ENCODE measurements at places on chromosomes 7 and 10.

DNA sequence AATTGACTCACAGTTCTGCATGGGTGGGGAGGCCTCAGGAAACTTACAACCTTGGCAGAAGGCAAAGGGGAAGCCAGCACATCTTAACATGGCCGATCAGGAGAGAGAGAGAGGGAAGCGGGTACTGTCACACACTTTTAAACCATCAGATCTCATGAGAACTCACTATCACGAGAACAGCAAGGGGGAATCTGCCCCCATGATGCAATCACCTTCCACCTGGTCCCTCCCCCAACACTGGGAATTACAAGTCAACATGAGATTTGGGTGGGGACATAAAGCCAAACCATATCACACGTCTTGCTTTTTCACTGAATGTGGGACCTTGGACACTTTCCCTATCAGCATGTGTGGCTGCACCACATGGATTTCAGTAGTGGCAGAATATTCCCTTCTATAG is 9.0 kb upstream of the AKR1E2 start:
- DNase-seq: no peak

GRCh38 chr7:4842319-4843064 is 19.3 kb downstream of the PAPOLB start:
- DNase-seq: no peak

GRCh38 chr10:4834898-4835405 is 8.9 kb downstream of the AKR1E2 start:
- DNase-seq: no peak

DNA sequence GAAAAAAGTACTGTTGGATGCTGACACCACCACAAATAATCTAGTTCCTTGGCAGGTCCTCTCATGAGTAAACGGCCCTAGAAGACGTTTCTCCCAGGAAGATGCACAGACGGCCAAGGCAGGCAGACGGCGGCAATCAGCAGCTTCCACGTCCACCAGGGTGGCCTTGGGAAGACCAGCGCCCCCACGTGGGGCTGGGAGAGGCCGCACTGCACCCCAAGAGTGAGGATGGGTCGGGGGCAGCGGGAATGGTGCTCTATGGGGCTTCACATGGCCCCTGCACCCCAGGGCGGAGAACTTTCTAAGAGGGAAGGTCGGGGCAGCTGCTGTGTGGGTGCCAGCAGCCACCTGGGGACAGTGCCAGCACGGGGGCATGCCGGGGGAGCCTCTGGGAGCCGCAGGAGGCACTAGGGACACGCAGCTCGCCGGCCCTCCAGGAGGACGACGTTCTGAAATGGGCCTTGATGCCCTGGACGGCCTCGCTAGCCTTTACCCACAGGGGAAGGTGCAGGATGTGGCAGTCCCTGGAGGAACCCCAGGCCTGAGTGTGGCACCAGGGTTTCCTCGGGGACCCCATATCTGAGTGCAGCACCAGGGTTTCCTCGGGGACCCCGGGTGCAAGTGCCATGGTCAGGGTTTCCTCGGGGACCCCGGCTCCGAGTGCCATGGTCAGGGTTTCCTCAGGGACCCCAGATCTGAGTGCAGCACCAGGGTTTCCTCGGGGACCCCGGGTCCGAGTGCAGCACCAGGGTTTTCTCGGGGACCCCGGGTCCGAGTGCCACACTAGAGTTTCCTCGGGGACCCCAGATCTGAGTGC is 539.9 kb downstream of the DNAJB6 start:
- DNase-seq: no peak

DNA sequence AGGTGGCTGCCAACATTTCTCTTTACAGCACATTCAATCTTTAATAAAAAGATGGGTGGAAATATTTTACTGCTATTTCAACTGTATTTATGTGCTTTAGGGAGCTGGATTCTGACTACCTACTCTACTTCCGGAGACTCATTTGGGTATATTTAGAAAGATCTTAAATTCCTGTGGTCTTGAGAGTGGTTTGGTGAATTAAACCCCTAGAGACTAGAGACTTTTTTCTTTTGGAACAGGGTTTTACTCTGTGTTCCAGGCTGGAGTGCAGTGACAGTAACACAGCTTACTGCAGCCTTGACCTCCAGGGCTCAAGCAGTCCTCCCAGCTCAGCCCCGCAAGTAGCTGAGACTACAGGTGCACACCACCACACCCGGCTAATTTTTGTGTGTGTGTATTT is 79.0 kb upstream of the HABP2 start:
- no peak for DNase-seq

GRCh38 chr7:131605280-131605878 is 49.0 kb upstream of the PODXL start:
- no peak for DNase-seq

DNA sequence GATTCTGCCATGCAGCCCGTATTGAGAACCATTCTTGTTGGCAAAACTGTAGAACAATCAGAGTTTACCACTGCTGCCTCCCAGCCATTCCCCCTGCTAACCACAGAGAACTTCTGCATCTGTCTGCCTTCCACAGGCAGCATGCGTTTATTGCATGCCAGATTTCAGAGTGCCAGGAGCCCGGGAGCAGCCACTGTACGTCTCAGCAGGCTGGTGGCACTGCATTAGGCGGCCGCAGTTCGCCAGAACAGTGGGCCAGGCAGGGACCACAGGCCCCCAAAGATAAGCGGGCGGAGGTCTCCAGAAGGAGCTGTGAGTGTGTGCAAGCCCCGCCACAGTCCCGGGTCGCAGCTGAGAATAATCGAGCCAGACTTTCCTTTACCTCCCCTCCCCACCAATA is 31.8 kb downstream of the ZNF467 start:
- no peak for DNase-seq

- no peak for DNase-seq
Measured at GRCh38 chr10:28331841-28332240, 29.0 kb upstream of the MPP7 start.

DNA sequence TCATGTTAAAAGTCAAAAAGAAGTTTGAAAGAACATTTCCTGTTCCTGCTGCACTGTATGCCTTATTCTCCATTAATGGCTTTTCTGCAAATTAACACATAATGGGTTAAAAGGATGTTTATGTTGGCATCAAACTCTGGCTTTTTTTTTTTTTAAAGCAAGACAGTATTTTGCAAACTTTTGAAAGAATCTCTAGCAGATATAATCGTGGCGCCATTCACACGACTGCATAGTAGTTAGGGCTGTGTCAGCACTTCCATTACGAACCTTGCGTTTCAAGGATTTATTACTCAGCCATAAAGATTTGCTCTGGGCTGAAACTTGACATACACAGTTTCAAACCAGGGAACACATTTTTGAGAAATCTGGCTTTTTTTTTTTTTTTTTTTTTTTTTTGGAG is 207.8 kb downstream of the DYNC1I1 start:
- no peak for DNase-seq

- DNase-seq: no peak
Measured at GRCh38 chr7:117562759-117563158, 82.9 kb downstream of the CFTR start.

DNA sequence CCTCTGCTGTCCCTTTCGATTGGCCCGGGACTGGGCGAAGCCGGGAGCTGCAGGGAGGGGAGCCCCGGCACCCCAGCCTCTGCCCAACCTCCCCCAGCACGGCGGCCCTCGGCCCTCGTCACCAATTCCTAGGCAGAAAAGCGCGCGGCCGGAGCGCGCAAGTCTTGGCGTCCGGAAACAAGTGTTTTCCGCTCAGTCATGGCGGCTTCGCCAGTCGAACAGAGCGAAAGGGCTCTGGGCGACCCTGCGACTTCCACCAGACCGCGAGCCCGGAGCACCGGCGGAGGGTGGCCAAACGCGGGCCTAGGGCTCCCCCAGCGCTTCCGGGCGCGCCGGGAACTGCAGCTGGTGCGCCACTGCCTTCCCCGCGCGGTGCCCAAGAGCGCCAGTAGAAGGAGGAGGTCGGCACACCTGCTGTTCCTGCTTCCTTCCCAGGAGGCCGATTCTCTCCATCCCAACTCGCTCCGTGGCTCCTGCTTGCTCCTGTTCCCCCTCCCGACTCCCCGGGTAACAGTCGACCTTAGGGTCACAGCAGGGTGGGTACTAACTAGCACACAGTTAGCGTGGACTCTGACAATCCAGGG is 729.9 kb downstream of the ZWINT start:
- peak; percentile 16 for DNase-seq

DNA sequence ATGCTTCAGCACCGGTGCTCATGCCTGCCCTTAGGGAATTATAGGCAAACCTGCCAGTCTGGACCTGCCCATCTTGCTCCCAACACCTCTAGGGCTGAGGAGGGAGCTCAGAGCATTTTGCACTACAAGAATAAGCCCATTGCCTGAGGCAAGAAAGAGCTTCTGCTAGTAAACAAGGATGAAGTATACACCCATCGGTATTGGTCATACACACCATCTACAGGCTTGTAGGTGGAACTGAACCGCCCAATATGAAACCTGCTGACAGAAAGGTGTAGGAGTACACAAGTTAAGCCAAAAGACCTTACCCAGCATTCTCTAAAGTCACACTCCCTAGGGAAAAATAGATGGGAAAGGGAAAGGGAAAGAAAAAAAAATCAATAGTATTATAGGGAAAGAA is 957.0 kb upstream of the LRRTM3 start:
- no peak for DNase-seq

- DNase-seq: no peak
Measured at GRCh38 chr7:37671876-37672275, 11.7 kb upstream of the GPR141 start.

DNA sequence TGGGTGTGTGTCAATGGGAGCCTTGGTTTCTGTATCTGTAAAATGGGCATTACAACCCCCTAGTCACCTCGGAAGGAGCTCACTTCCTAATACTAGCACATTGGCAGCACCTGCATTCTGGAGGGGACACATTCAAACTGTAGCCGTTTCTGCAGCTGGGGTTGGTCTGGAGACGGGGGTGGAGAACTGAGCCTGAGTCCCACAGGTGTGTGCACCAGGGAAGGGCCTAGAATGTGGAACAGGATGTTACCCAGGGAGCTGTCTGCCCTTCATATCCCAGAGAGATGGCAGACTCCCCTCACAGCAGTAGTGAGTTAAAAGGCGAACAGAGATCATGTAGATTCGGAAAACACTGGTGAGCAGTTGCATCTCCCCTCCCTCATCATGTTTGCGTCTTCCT is 272.8 kb upstream of the ZNF32 start:
- DNase-seq: no peak

- DNase-seq: no peak
Measured at GRCh38 chr7:4042402-4043045, 639.6 kb upstream of the FOXK1 start.

DNA sequence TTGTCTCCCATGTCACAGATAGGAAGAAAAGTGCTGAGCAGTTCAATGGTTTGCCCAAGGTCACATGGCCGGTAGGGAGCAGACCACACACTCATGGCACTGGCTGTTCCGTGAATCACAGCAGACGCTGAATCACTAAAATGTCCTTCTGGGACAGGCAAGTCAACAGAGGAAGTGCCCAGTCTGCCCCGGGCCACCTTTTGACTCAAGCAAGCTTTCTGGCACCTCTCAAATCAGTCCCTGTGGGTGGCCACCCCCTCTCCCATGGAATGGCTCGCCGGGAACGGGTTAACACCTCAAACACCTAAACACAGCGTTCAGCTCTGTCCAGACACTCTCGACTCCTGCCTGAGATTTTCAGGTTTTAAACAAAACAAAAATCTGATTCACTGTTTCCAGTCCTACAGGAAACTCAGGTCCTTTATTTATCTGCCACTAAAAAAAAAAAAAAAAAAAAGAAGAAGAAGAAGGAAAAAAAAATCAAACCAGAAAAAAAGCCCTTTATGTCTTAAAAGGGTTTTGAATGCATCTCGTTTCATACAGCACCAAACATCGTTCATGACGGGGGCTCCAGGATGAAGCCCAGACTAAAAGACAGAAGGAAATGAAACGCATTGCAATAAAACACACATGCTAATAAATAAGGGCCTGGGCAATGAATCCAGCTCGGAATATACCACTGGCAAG is 15.5 kb downstream of the CARD11 start:
- DNase-seq: peak; percentile 77

DNA sequence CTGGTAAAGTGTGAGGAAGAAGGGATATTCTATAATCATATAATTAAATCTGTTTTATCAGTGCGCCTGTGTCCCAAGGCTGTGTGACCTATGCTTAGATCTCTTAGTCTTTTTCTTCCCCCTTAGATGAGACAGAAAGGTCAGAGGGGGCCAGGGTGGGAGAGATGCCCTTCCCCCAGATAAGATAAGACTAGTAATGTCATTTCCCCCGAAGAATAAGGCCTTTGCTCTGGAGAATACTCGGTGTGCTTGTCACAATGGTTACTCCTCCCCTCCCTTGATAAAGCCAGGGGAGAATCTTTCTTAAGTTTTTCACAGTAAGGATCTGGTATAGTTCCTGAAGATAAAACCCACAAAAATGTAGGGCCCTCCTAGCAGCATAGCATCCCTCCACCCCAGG is 1041.8 kb downstream of the SORCS3 start:
- no peak for DNase-seq

- DNase-seq: no peak
Measured at GRCh38 chr10:70785190-70785589, at the start of gene TBATA. Gene TBATA, minus strand, starts transcription at chr10:70785377. Its CDS starts 1,998 bp downstream, at chr10:70783379.

GRCh38 chr10:101967713-101968112 is 88.3 kb downstream of the ARMH3 start:
- DNase-seq: no peak

GRCh38 chr7:141875453-141875852 is 34.2 kb upstream of the PRSS37 start:
- DNase-seq: no peak

DNA sequence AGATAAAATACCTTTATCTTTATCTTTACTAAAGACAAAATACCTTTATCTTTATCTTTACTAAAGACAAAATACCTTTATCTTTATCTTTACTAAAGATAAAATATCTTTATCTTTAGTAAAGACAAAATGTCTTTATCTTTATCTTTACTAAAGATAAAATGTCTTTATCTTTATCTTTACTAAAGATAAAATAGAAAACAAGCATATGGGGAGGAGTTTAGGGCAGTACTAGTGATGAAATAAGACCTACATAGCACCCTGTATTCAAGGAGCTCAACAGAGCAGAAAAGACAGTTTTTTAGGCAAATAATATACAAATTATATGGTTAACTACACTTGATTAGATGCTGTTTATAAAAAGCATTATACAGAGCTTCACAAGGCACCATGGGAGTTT is 19.3 kb downstream of the ANKRD22 start:
- DNase-seq: no peak

DNA sequence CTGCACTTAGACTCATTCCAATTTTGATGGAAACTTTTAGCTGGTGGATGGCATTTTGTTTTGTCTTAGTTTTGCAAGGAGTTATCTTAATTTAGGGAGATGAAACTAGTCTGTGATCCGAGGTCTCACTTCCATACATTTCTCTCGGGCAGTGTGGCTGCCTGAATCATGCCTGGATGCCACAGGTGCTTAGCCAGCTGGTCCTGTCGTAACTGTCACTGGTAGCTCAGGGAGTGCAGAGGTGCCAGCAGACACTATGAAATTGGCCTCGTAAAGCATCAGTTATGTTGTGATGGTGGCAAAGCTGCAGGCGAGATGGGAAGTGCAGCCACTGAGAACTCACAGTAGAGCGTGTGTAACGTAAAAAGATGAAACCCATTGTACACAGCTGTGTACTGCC is 74.9 kb downstream of the EGFR start:
- no peak for DNase-seq

Data from stimulated activated CD4-positive, alpha-beta T cell treated with anti-CD3 and anti-CD28 coated beads, Interleukin-1b, Interleukin-23, amount 100 ng/mL, for 48 hours (primary cell).